Jurkat, Clone E6-1 (cell line): ENCODE measurements at places on chromosomes 5 and 9.

DNA sequence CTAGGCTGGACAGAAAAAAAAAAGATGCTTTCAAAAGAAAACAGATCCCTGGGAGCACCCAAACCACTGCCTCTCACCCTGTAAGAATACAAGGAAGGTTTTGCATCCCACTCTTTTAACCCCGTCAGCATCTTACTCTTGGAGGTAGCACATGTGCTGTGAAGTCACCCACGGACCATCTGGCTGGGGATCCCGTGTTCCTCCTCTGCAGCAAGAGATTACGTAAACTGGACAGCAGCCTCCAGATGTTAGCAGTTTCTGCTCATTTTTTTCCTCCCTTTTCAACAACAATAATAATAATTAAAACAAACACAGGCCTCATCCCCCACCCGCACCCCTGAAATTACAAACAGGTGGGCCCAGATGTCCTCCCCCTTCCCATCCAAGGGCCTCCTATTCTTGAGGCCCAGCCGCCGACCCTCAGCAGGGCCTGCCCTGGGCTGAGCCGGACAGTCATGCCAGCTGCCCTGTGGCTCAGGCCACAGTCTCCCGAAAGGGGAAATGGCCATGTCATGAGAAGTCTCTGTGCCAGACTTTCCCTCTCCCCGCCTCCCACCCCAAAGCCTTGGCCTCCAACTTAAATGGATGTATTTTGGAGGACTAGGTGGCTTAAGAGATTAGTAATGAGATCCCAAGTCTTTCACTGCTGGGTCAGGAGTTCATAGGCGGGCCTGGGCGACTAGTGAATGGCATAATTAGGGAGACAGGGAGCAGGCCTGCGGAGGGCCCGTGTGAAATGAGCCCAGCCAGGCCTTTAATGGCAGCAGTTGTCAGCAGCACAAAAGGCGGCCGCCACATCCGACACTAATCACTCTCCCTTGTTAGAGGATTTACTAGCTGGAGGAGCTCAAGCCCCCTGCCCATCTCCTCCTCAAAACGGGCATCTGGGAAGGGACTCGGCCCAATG lies 165.1 kb downstream of the PAPPA start:
- DNase-seq = no peak

- no peak for DNase-seq
These were observed 3.8 kb downstream of the PCDH12 start for GRCh38 chr5:141954194-141954593.

- no peak for DNase-seq
These were observed 52.1 kb downstream of the C9orf50 start for GRCh38 chr9:129568560-129569501.

- DNase-seq = no peak
These were observed 753 bp upstream of the STC2 start for GRCh38 chr5:173328844-173329490.

GRCh38 chr5:158979749-158980521 lies 119.8 kb downstream of the EBF1 start:
- no peak for DNase-seq

- DNase-seq = no peak
These were observed 20.4 kb downstream of the TENT4A start for GRCh38 chr5:6733411-6734242.
